ENCODE measurements at places on chromosomes 3 and 15. TPM values are rescaled to one million over a fixed set of nuclear protein-coding genes. Genes with fewer than 3 reads are reported as not detected.

The SAMMSON gene
- not detected for total RNA-seq

The CCDC13 gene
- 0.35 TPM for total RNA-seq

The PLA2G4E gene
- not detected for total RNA-seq

DNA sequence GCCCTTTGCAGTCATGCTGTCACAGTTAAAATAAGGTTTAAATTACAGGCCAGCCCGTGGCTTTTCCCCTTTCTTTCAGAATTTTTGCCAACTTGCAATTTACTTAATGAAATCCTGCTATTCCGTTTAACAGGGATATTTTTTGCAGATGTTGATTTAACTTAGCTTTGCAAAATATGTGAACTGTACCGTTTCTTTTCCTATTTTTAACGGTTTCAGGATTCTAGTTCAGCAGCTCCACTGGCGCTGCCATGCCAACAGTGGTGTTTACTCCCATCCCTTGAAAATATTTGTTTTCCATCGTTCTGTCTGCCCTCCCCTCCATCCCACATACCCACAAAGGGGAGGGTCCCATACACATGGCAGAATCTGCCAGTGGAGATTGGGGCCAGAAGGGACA, 54.3 kb downstream of the SMAD6 start:
- no peak overlapping the region for H3K4me3 ChIP-seq
- H3K27ac ChIP-seq: no peak overlapping the region
- no peaks in the 10 kb centered on the region for H3K27me3 ChIP-seq
- no peak for DNase-seq

DNA sequence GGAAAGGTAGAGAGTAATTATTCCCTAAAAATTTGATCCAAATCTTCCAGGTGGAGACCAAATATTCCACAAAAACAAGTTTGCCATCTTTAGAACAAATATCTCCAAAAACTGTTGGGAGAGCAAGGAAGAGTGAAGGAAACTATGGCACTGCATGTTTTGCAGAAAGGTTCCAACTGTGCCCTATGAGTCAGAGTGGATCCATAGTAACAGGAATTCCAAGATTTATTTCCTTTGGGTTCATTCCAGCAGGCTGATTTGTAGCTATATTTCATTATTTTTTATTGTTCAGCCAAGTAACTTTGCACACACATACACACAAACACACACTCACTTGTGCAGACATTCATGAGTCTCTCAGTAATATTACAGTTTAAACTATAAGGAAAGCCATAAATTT, 459.7 kb upstream of the EPHA6 start:
- no peaks in the 10 kb centered on the region for H3K27me3 ChIP-seq
- H3K27ac ChIP-seq: no peak overlapping the region
- H3K4me1 ChIP-seq: no peaks in the 10 kb centered on the region
